ENCODE measurements at places on chromosomes 4 and X. TPM values are rescaled to one million over a fixed set of nuclear protein-coding genes. Genes with fewer than 3 reads are reported as not detected.

GRCh38 chr4:174626342-174627008 lies 104.2 kb upstream of the HPGD start:
- H3K27me3 ChIP-seq, result no peaks in the 10 kb centered on the region
- H3K4me1 ChIP-seq, result no peaks in the 10 kb centered on the region
- no peak overlapping the region for H3K4me3 ChIP-seq
- no peak for DNase-seq
- H3K36me3 ChIP-seq, result no peaks in the 10 kb centered on the region

DNA sequence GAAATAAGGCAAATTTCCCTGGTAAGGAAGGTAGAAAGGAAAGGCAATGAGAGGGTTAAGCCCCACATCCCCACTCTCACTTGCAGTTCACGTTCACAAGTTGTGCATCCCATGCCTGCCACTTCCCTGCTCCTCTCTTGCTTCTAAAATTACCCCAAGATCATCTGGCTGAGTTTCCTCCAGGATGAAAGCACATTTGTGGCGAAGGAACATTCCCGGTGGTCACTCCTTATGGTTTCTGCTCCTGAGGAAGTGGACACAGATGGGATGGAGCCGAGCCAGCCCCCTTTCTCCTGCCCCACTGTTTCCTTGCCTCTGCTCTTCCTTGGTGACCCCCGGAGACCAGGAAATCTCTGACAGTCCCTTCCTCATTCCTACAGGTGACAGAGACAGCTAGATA lies 37.5 kb downstream of the SPINK2 start:
- no peak overlapping the region for H3K4me3 ChIP-seq
- no peak for DNase-seq
- H3K27me3 ChIP-seq, result no peaks in the 10 kb centered on the region
- no peaks in the 10 kb centered on the region for H3K36me3 ChIP-seq
- H3K4me1 ChIP-seq, result no peaks in the 10 kb centered on the region

DNA sequence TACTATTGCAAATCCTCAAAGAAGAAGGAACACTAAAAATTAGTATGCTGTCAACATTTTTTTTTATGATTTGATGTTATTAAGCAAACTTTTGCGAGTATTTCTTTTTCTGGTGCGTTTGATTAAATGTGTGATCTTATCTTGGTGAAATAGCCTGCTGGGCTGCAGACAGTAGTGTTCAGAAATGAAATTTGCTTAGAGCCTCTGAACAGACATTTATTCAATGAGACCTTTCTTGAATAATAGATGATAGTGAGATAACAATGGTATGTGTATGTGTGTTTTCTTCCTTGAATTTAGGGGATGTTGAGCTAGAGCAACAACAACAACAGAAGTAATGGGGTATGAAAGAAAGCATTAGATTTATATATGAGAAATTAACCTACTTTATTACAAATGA lies 12.7 kb downstream of the ADGRL3 start:
- no peaks in the 10 kb centered on the region for H3K4me1 ChIP-seq
- H3K27me3 ChIP-seq, result no peaks in the 10 kb centered on the region
- no peaks in the 10 kb centered on the region for H3K36me3 ChIP-seq
- no peak overlapping the region for H3K27ac ChIP-seq
- DNase-seq, result no peak

DNA sequence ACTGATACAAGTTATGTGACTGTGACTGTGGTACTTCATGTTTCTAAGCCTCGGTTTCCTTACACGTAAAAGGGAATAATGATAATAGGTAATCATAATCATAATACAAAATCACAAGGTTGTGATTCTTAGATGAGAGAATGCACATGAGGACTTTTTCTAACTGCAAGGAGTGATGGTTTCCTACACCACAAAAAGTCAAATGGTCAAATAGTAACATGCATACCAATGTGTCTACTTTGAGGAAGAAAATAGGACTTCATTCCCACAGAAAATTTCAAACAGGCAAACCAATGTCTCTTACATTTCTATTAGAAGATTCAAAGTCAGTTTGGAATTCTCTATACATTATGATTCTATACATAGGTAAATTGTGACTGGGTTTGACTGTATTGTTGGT lies 368.7 kb upstream of the FTHL17 start:
- H3K27ac ChIP-seq, result no peak overlapping the region
- no peaks in the 10 kb centered on the region for H3K36me3 ChIP-seq
- DNase-seq, result no peak
- H3K27me3 ChIP-seq, result no peaks in the 10 kb centered on the region
- H3K4me1 ChIP-seq, result no peaks in the 10 kb centered on the region
- no peak overlapping the region for H3K4me3 ChIP-seq

Gene STK26
- 0.25 TPM for polyA plus RNA-seq
